Stimulated activated memory B cell treated with anti-CD40 and anti-IgM and Interleukin-4, amounts not matched to agents 10 μg/mL and 1 μg/mL and 100 μg/mL, for 72 hours (primary cell): ENCODE measurements at places on chromosomes 13 and 19.

DNA sequence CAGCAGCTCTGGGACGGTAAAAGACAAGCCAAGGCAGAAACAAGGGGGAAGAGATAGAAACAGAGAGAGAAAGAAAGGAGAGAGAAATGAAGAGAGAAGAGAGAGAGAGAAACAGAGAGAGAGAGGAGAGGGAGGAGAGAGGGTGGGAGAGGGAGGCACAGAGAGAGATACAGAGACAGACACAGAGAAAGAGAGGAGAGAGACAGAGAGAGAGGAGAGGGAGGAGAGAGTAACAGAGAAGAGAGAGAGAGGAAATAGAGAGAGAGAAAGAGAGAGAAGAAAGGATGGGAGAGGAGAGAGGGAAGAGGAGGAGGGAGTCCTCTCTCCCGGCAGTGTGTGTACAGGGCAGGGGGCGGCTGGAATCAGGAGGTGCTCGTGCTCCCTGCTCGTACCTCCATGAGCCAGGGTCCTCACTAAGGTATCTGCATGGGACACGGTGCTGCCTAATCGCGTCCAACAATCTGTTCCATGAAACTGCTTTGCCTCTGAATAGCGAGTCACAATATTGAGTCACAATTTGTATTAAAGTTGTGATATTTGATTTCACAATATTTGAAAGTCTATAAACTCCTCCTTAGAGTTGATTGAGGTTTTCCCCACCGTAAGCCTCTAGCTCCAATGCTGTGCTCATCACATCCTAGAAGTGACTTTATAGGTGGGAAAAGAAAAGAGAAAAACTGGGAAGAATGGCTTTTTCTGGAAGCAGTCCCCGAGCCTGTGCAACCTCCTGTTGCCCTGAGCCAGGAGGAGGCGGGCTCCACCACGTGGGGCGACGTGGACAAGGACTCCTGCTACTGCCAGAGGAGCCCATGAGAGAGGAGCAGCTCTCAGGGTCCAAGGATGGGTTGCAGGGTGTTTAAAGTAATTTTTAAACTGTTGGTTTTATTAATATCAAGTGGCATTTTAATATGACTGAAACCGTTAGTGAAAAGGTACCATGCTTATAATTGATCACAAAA is 81.7 kb upstream of the ARHGEF7 start:
- ATAC-seq, result no peak

DNA sequence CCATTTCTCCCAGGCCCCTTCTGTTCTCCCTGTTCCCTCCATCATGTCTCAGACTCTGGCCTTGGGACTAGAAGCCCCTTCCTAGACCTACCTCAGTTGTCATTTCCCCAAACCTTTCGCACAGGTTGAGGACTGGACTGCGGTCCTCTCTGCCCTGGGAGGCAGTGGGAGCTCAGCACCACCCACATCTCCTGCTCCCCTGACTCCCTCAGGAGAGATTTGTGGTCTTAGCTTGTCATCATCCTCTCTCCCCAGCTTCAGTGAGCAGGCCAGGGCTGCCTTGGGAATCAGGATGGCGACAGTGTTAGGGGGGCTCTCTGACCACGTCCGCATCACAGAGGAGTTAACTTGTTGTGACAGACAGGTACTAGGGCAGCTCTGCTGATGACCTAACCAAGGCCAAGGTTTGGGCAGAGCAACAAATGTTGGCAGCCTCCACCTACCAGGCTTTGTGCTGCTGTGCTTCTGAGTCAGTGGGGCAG is 25.6 kb upstream of the RNF17 start:
- ATAC-seq, result no peak

GRCh38 chr19:4362831-4363545 is 19.6 kb downstream of the MPND start:
- ATAC-seq, result peak; percentile 14

DNA sequence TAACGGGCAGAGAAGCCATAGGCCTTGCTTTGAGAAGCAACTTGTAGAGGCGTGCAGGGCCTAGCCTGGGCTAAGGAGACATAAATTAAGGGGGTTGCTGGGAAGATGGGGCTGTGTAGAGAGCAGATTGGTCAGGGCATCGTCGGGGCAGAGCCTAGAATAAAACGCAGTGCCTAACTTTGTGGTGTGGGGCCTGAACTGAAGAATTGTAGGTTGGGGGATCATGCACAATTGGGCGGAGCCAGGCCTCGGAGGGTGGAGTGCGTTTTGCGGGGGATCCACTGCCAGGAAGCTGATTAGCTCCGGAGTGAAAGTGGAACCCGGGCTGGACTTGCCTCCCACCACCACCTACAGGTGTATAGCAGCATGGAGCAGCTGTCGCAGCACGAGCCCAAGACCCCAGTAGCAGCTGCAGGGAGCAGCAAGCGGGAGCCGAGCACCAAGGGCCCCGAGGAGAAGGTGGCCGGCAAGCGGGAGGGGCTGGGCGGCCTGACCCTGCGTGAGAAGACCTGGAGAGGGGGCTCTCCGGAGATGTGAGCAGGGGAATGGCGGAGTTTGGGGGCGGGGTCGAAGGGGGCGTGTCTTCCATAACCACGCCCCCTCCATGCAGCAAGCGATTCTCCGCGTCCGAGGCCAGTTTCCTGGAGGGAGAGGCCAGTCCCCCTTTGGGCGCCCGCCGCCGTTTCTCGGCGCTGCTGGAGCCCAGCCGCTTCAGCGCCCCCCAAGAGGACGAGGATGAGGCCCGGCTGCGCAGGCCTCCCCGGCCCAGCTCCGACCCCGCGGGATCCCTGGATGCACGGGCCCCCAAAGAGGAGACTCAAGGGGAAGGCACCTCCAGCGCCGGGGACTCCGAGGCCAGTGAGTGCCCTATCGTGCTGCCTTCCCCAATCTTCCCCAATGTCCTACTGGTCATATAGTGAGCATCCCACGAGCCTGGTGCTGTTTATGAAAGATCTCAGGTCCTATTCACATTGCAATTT is 13.8 kb downstream of the DNASE2 start:
- peak; percentile 83 for ATAC-seq

- no peak for ATAC-seq
Measured at GRCh38 chr19:27759896-27760295, 1453.1 kb downstream of the UQCRFS1 start.

DNA sequence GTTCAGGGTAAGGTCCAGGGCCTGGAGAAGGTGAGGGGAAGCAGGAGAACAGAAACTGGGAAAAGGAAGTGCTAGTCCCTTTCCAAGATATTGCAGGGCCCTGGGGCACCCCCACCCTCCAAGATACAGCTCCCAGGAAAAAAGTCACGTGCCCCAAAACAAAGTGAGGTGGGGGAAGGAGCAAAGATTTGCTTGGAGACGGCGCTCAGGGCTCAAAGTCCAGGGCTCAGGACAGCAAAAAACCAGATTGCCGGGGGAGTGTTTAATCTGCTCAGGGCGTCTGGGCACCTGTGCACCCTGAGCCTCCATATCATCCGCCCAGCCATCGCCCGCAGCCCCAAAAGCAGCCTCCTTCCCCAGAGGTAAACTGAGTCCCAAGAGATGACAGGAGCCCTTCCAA is 6.3 kb downstream of the SMIM24 start:
- ATAC-seq, result no peak

DNA sequence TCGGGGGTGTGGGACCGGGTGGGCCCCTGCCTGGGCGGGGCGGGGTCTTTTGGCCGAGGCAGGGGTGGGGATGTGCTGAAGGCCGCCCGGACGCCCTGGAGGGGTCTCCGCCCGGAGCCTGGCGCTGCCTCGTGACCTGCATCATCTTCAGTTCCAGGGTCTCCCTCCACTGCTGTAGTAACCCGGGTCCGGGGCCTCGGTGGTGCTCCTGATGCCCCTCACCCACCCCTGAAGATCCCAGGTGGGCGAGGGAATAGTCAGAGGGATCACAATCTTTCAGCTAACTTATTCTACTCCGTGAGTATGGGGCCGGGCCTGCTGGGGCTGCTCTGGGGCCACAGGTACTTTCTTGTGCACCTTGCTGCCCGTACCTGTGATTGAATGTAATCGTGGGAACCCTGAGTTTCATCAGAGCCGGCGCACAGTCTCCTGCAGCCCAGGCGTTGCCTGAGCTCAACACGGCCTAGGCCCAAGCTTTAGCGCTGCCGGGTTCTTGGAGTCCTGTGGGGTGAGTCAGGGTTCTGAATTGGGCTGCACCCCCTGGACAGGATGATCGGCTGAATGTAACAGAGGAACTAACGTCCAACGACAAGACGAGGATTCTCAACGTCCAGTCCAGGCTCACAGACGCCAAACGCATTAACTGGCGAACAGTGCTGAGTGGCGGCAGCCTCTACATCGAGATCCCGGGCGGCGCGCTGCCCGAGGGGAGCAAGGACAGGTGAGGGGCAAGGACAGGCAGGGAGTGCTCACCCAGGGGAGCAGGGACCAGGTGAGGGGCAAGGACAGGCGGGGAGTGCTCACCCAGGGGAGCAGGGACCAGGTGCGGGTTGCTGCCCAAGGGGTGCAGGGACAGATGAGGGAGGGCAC is 10.5 kb downstream of the PEAK3 start:
- ATAC-seq, result no peak

DNA sequence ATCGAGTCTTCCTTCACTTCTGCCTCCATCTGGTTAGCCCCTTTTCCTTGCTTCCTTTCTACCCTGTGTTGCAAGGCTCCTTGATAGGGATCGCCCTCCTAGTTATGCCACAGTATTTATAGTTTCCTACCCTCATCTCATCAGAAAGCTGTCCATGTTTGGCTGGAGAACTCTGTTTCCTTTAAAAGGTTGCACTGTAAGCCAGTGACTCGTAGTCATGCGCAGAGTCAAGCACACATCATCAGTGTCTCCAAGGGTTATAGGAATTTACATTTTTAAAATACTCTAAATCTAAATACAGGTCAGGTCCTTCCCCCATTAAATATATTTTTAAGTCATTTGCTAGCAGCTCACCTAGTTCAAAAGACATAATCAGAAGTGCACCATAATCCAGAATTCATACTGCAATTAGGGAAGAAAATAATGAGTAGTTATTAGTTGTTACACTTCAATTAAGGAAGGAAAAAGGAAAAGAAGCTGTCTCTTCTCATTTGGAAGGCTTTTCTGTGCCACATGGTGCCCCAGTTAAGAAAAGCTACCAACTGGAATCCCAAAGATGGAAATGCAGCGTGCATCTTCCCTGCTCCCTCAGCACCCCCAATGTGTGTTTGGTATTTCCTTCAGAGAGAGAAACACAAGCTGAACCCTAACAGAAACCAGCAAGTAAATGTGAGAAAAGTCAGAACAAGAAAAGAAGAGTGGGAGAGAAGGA is 81.0 kb downstream of the GPR12 start:
- no peak for ATAC-seq
